Activated CD4-positive, alpha-beta memory T cell treated with anti-CD3 and anti-CD28 coated beads for 36 hours (primary cell): ENCODE measurements at places on chromosomes 3 and 15. TPM values are rescaled to one million over a fixed set of nuclear protein-coding genes. Genes with fewer than 3 reads are reported as not detected.
A peak's percentile ranks its signal among the peaks of the same experiment; 100 is the strongest.

The HTD2 gene
- total RNA-seq = 9.5 TPM

DNA sequence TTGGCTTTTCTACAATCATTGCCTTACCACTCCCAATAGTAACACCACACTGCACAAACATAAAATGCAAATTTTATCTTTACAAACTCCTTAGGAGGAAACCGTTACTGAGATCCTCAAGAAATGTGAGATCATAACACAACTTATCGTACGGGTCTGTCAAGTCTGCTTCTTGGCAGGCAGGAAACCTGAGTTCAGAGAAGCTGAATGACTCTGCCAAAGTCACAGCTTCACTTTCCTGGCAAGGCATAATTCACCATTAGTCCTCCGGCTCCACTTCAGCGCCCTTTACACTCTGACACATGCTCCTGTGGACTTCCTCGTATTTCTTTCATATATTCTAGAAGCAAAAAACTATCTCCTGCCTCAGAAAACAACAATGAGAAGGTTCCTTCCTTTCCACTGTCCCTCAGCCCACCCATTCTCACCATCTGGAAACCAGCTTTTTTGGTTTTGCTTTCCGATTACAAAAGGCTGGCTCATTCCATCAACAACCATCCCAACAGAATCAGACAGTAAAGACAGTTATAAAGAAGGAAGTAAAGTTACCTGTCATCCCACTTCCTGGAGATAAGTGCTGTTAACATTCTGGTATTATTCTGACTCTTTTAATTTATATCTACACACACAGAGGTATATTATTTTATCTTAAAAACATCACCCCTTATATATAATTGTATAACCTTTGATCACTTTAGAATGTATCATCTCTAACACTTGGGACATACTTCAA lies 223.4 kb downstream of the STT3B start:
- peaks cover 1% of the 10 kb centered on the region for H3K27me3 ChIP-seq
- peak overlapping the region; percentile 94 for H3K27ac ChIP-seq
- H3K36me3 ChIP-seq = no peaks in the 10 kb centered on the region
- peak; percentile 72 for DNase-seq
- H3K4me1 ChIP-seq = peaks cover 46% of the 10 kb centered on the region
- H3K4me3 ChIP-seq = peak overlapping the region; percentile 60

- no peaks in the 10 kb centered on the region for H3K27me3 ChIP-seq
- peaks cover 37% of the 10 kb centered on the region for H3K36me3 ChIP-seq
- H3K27ac ChIP-seq = no peak overlapping the region
- no peak overlapping the region for H3K4me3 ChIP-seq
Observed at GRCh38 chr3:132605374-132605792, 8.3 kb downstream of the ACKR4 start.

- H3K4me3 ChIP-seq = no peak overlapping the region
- H3K27ac ChIP-seq = no peak overlapping the region
- no peak for DNase-seq
Observed at GRCh38 chr3:15148614-15149013, 49.7 kb upstream of the RBSN start.

- H3K27ac ChIP-seq = no peak overlapping the region
- peaks cover 11% of the 10 kb centered on the region for H3K36me3 ChIP-seq
- H3K4me3 ChIP-seq = no peak overlapping the region
Observed at GRCh38 chr15:22885120-22885519, 46.7 kb downstream of the NIPA2 start.

- H3K27ac ChIP-seq = no peak overlapping the region
- no peak overlapping the region for H3K4me3 ChIP-seq
- H3K4me1 ChIP-seq = no peaks in the 10 kb centered on the region
- no peak for DNase-seq
- peaks cover 7% of the 10 kb centered on the region for H3K27me3 ChIP-seq
Observed at GRCh38 chr15:39125226-39125625, 455.7 kb upstream of the THBS1 start.

GRCh38 chr3:50345586-50346234 lies at the start of gene ZMYND10:
TSS of gene ZMYND10 (minus strand) at chr3:50345732. CDS start at chr3:50345579, 153 bp downstream.
- H3K4me3 ChIP-seq = peak within 1 kb of the TSS; percentile 53
- no peaks in the 10 kb centered on the region for H3K27me3 ChIP-seq
- H3K27ac ChIP-seq = no peak within 1 kb of the TSS
- DNase-seq = peak; percentile 85
- H3K4me1 ChIP-seq = peaks cover 46% of the 10 kb centered on the region
- peaks cover 14% of the 10 kb centered on the region for H3K36me3 ChIP-seq

- no peaks in the 10 kb centered on the region for H3K27me3 ChIP-seq
- H3K4me1 ChIP-seq = peaks cover 5% of the 10 kb centered on the region
- peaks cover 4% of the 10 kb centered on the region for H3K36me3 ChIP-seq
- no peak overlapping the region for H3K27ac ChIP-seq
- no peak for DNase-seq
Observed at GRCh38 chr15:29061746-29062145, 176.0 kb downstream of the APBA2 start.

The PYGO1 gene
- total RNA-seq = not detected

The SNURF gene
- total RNA-seq = 15.2 TPM

DNA sequence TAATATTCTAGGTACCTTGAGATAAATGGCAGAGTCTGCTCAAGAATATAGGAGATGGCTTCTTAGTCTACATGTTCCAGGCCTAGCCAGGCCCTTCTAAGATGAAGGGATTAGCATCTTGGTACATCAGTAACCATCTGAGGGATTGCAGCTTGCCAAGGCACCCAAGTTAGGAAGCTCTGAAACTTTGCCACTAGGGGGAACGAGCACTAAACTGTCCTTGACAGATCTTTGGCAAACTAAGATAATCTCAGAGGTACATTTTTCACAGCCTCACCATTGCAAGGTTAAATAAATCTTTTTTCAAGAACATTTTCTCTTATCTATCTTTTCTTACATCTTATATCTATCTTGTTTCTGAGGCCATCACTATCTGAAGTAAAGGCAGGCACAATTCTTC lies 351.2 kb downstream of the RAP2B start:
- H3K27me3 ChIP-seq = no peaks in the 10 kb centered on the region
- H3K36me3 ChIP-seq = peaks cover 4% of the 10 kb centered on the region
- H3K4me3 ChIP-seq = no peak overlapping the region
- DNase-seq = no peak
- H3K27ac ChIP-seq = no peak overlapping the region

DNA sequence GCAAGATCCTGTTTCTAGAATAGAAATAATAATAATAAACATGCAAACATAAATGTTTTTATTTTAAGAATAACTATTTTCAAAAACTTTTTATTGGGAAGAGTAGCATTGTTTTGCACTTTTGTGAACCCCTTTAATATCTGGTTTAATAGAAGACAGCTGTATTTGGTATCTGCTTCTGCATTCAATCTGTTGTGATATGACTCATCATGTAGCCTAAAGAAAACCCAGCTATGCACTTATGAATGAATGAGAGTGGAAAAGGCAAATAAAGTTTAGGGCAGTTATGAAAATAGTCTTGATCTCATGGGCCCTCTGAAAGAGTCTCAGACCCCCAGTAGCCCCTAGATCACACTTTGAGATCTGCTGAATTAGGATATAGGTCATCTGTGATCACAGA lies 100.4 kb upstream of the PPP2R3A start:
- no peak overlapping the region for H3K4me3 ChIP-seq
- H3K4me1 ChIP-seq = no peaks in the 10 kb centered on the region
- DNase-seq = no peak

GRCh38 chr15:77145370-77145769 lies 74.5 kb upstream of the TSPAN3 start:
- H3K27ac ChIP-seq = no peak overlapping the region
- peaks cover 4% of the 10 kb centered on the region for H3K36me3 ChIP-seq
- no peak for DNase-seq
- no peak overlapping the region for H3K4me3 ChIP-seq

GRCh38 chr15:52351206-52351908 lies 55.8 kb upstream of the MYO5C start:
- no peaks in the 10 kb centered on the region for H3K27me3 ChIP-seq
- H3K4me1 ChIP-seq = peaks cover 2% of the 10 kb centered on the region
- H3K36me3 ChIP-seq = peaks cover 14% of the 10 kb centered on the region
- H3K27ac ChIP-seq = no peak overlapping the region
- no peak overlapping the region for H3K4me3 ChIP-seq

DNA sequence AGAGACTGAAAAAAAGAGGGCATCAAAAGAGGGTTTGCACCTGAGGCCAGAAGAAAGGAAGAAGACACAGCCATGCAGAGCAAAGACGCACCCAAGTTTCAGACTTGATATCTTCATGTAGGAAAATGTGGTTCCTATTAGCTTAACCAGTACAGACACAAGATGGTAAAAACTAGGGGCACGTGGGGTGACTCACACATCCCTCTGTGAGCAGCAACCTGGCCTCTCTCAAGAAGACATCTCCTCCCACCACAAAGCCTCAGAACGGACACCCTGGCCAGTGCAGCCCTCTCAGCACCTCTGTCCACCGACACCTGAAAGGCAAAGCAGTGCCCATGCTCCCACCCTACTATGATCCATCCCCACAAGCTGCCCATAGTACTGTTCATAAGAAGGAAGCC lies 33.3 kb downstream of the GLB1 start:
- H3K27ac ChIP-seq = peak overlapping the region; percentile 93
- peaks cover 39% of the 10 kb centered on the region for H3K36me3 ChIP-seq
- DNase-seq = peak; percentile 83

DNA sequence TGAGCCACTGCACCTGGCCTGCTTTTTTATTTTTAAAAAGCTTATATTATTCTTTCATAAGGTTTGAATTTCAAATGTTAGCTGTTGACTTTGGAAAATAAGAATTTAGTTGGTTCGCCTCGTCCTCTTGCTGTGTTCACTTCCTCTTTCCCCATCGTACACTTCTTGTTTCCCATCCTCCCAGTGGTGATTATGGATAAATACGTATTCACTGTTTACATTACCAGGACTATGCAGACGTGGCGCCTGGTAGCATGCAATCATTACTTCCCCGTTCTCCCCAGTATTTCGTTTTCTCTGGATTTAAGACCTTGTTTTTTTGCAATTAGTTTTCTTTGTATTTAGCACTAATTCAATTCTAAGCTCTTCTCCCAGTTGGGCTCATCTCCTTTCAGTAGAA lies 70.1 kb downstream of the LMLN start:
- H3K4me1 ChIP-seq = no peaks in the 10 kb centered on the region
- H3K27ac ChIP-seq = no peak overlapping the region
- H3K4me3 ChIP-seq = no peak overlapping the region
- no peaks in the 10 kb centered on the region for H3K27me3 ChIP-seq
- no peaks in the 10 kb centered on the region for H3K36me3 ChIP-seq

DNA sequence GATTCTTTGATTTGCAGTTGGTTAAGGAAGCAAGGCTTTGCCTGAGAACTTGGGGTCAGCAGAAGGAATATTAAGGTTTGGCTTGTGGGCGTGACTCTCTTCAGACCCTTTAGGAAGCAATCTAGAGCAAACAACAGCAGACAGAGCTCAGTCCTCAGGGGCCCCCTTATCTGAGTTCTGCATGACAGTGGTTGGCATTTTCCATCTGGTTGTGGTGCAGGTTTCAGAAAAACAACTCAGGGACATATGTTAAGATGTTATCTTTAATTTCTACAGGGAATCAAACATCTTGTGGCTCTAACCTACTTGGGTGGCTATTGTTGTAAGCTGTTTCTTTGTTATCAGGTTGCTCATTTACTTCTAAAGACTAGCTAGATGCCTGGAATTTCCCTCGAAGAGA lies 141.4 kb downstream of the VPS8 start:
- H3K27ac ChIP-seq = no peak overlapping the region
- no peaks in the 10 kb centered on the region for H3K27me3 ChIP-seq
- DNase-seq = no peak
- peaks cover 6% of the 10 kb centered on the region for H3K4me1 ChIP-seq

GRCh38 chr15:33200444-33200843 lies 5.9 kb upstream of the FMN1 start:
- H3K27me3 ChIP-seq = peaks cover 14% of the 10 kb centered on the region
- no peaks in the 10 kb centered on the region for H3K36me3 ChIP-seq
- no peak for DNase-seq
- no peak overlapping the region for H3K4me3 ChIP-seq

The CCR5 gene
- total RNA-seq = 2.1 TPM

- no peaks in the 10 kb centered on the region for H3K27me3 ChIP-seq
- no peak overlapping the region for H3K4me3 ChIP-seq
Observed at GRCh38 chr15:49982584-49982983, 136.4 kb downstream of the ATP8B4 start.

GRCh38 chr15:89776274-89777072 lies at the start of gene MESP2:
TSS of gene MESP2 (plus strand) at chr15:89776332. CDS start at chr15:89776358, 26 bp downstream.
- peak; percentile 59 for DNase-seq
- H3K36me3 ChIP-seq = no peaks in the 10 kb centered on the region
- H3K27me3 ChIP-seq = peaks cover 15% of the 10 kb centered on the region
- no peak within 1 kb of the TSS for H3K27ac ChIP-seq
- H3K4me3 ChIP-seq = peak within 1 kb of the TSS; percentile 57

The EFCAB12 gene
- 0.31 TPM for total RNA-seq

GRCh38 chr3:139248593-139249255 lies 95.1 kb upstream of the MRPS22 start:
- no peak for DNase-seq
- peaks cover 20% of the 10 kb centered on the region for H3K27me3 ChIP-seq
- no peak overlapping the region for H3K4me3 ChIP-seq

The PRR23B gene
- not detected for total RNA-seq

GRCh38 chr3:48429317-48429959 lies 448 bp downstream of the PLXNB1 start:
- H3K4me1 ChIP-seq = peaks cover 4% of the 10 kb centered on the region
- peaks cover 4% of the 10 kb centered on the region for H3K36me3 ChIP-seq
- peak; percentile 61 for DNase-seq
- no peak overlapping the region for H3K27ac ChIP-seq
- H3K4me3 ChIP-seq = peak overlapping the region; percentile 69

- no peaks in the 10 kb centered on the region for H3K27me3 ChIP-seq
- no peak overlapping the region for H3K27ac ChIP-seq
- H3K4me1 ChIP-seq = no peaks in the 10 kb centered on the region
- H3K36me3 ChIP-seq = no peaks in the 10 kb centered on the region
- DNase-seq = no peak
Observed at GRCh38 chr3:62586356-62586755, 213.0 kb upstream of the FEZF2 start.

- H3K4me1 ChIP-seq = peaks cover 14% of the 10 kb centered on the region
- peak; percentile 41 for DNase-seq
- peak overlapping the region; percentile 92 for H3K4me3 ChIP-seq
- H3K36me3 ChIP-seq = no peaks in the 10 kb centered on the region
- H3K27me3 ChIP-seq = peaks cover 20% of the 10 kb centered on the region
Observed at GRCh38 chr15:62391641-62392262, 226.7 kb upstream of the C2CD4B start.

The TTC14 gene
- 43.9 TPM for total RNA-seq

DNA sequence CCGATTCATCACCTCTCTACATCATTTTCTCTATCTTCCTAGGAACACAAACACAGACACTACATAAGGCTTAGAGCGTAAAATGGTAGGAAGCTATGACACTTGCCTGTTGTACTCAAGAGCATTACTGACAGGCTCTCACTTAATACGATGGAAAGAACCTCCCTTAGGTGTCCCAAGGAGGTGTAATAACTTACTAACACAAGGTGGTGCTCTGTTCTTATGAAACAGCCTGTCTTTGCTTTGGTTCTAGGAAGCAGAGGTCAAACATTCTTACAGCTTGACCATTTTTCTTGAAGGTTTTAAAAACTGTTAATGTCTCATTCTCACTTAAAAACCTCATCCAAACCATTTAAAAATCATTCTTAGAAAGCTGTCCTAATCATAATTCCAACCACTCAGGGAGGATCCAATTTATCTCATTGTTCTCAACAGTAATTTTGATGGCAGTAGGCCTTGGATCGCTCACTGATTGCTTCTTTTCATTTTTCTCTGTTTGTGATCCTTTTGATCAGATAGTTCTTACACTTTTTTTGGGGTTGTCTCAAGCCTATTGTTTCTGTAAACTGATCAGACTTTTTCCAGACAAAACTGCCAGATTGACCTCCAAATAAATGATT lies 317.8 kb upstream of the AGTR1 start:
- no peak overlapping the region for H3K4me3 ChIP-seq
- no peak for DNase-seq
- no peaks in the 10 kb centered on the region for H3K4me1 ChIP-seq
- no peak overlapping the region for H3K27ac ChIP-seq
